ENCODE measurements at places on chromosomes 12 and 14.
A peak's percentile ranks its signal among the peaks of the same experiment; 100 is the strongest.

DNA sequence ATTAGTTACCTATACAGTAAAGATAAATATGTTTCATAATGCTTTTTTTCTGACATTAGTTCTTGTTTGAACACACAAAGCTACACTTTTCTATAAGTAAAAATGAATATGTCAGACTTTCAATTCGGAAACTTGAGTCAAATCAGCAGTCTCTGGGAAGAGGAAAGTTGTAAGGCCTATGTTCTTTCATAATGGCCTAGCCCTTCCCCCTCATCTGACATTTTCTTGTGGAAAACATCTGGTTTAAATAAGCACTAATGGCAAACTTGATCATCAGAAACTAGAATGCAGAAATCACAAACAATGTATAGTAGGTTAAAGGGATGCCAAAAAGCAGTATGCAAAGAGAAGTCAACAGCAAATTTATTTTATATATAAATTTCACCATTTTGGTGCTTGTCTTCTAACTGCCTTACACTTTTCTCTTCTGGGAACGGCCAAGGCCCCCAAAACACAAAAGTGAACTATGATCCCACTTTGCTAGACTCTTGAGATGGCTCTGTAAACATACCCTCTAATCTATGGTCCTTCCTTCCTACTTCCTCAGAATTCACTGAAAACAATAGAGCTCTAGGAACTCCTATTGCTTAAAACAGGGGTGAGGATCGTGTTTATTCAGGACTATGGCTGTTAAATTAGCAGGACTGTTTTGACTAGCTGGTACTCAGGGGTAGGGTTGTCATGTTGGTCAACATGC, 444.1 kb downstream of the RAD51B start:
- H3K4me1 ChIP-seq: peaks cover 68% of the 10 kb centered on the region
- DNase-seq: no peak
- H3K36me3 ChIP-seq: peaks cover 1% of the 10 kb centered on the region

DNA sequence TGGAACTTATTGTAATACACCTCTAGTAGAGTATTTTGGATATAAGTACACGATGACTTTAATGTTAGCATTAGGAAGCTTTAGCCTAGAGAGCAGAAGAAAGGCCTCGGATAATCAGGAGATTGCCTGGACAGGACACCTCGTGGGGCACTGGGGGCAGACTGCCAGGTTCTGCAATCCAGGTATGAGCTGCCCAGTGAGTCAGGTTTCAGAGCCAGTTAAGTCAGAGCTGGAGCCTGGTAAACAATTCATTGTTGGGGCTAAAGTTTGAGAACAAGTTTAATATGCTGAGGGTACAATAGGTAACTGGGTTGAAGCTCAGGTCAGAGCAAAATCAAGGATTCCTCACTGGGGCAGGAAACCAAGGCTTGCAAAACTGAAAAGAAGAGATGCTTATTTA, 107.4 kb downstream of the RERGL start:
- no peak for DNase-seq
- H3K4me3 ChIP-seq: no peak overlapping the region
- H3K27me3 ChIP-seq: no peaks in the 10 kb centered on the region
- H3K4me1 ChIP-seq: no peaks in the 10 kb centered on the region

DNA sequence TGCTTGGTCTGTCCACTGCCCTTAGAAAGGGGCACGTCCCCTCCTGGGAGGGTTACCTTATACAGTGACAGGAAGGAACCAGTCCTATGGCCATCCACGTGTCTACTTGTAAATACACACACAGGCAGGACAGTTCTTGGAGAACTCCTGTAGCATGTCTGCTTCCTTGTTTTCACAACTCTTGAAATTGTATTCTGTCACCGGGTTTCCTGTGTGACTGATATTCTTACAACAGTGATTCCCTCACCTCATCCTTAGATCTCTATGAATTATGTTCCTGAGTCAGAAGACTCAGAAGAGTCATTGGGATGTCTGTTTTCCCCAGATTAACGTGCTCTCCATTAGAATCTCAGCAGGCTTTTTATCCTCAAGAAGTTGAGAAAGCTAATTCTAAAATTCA, 44.1 kb upstream of the DYNC1H1 start:
- no peak overlapping the region for H3K4me3 ChIP-seq
- peaks cover 16% of the 10 kb centered on the region for H3K36me3 ChIP-seq
- H3K4me1 ChIP-seq: no peaks in the 10 kb centered on the region

DNA sequence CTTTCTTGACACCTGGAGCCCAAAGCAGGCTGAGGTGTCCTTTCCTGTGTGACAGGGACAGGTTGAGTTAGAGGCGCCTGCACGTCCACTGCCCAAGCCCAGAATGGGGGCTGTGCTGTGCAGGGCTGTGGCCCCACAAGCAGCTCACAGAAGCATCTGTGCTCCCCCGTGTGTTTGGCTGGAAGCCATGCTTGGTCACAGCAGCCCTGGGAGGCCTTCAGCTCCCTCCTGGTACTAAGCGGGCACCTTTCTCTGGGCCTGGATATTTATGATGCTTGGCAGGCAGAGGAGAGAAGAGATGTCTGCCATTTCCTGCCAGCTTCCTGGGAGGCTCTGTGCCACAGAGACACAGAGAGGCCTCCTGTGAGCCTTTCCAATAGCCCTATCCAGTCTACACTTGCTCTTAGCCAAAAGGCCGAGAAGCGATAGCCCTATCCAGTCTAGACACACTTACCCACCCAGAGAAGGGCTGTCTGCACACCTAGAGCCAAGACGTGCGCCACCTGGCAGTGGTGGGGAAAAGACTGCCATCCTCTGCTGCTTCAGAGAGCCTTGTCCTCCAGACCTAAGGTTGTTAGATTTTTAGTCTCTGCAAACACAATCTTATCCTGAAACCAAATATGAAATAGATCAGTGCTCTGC, 117.4 kb downstream of the GCH1 start:
- no peak overlapping the region for H3K4me3 ChIP-seq
- H3K4me1 ChIP-seq: peaks cover 10% of the 10 kb centered on the region
- no peak overlapping the region for H3K27ac ChIP-seq

- H3K27ac ChIP-seq: no peak overlapping the region
- H3K4me1 ChIP-seq: no peaks in the 10 kb centered on the region
Measured at GRCh38 chr14:36741858-36742257, 80.2 kb downstream of the PAX9 start.

- H3K4me3 ChIP-seq: no peak overlapping the region
- H3K27me3 ChIP-seq: peaks cover 9% of the 10 kb centered on the region
- no peaks in the 10 kb centered on the region for H3K36me3 ChIP-seq
- H3K27ac ChIP-seq: no peak overlapping the region
- H3K4me1 ChIP-seq: no peaks in the 10 kb centered on the region
- DNase-seq: no peak
Measured at GRCh38 chr12:75623631-75624154, 112.3 kb upstream of the KRR1 start.

GRCh38 chr12:75812271-75813018, 219.1 kb downstream of the PHLDA1 start:
- H3K27ac ChIP-seq: no peak overlapping the region
- no peaks in the 10 kb centered on the region for H3K36me3 ChIP-seq
- H3K27me3 ChIP-seq: peaks cover 4% of the 10 kb centered on the region
- H3K4me3 ChIP-seq: no peak overlapping the region
- H3K4me1 ChIP-seq: peaks cover 31% of the 10 kb centered on the region

DNA sequence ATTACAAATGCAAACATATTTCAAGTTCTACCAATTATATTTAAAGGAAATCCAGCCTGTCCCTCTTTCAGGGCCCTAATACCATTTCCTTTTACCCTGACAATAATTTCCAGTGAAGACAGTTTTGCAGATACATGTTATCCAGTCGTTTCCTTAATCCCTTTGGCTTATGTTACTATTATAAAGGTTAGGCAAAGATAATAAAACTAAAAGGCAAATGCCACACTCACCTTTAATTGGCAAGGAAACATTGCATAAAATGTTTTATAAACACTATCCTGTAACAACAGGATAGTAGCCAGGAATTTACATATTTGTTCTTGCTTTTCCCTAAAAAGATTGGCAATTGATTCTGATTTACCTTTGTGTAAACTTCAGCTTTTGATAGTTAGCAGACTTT, 168.7 kb downstream of the AEBP2 start:
- no peaks in the 10 kb centered on the region for H3K4me1 ChIP-seq
- H3K27ac ChIP-seq: no peak overlapping the region
- DNase-seq: no peak
- no peak overlapping the region for H3K4me3 ChIP-seq
- no peaks in the 10 kb centered on the region for H3K27me3 ChIP-seq

DNA sequence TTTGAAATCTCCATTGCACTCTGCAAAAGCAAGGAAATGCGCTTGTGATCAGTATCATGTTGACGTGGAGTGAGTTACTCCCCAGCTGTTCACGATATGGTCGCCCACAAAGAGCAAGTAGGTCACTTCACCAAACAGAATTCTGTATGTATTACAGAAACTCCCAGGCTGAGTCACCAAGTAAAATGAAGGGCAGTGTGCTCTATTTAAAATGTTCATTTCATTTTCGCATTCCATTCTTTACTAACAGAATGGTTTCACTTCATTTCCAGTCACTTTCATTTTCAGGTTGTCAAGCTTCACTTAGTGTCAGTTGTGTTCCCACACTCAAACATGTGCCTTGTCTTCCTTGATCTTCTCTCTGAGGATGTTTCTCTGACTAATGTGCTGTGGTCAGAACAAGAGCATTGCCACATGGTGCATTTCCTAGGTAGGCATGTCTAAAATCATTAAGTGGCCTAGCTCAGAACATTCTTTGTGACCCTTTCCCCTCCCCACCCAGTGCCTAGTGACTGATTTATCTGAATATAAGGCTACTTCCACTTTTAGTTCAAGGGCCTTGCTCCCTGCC, 391.2 kb downstream of the RAD51B start:
- peaks cover 72% of the 10 kb centered on the region for H3K4me1 ChIP-seq
- peak; percentile 47 for DNase-seq
- no peaks in the 10 kb centered on the region for H3K36me3 ChIP-seq
- H3K4me3 ChIP-seq: peak overlapping the region; percentile 56
- H3K27ac ChIP-seq: peak overlapping the region; percentile 80

DNA sequence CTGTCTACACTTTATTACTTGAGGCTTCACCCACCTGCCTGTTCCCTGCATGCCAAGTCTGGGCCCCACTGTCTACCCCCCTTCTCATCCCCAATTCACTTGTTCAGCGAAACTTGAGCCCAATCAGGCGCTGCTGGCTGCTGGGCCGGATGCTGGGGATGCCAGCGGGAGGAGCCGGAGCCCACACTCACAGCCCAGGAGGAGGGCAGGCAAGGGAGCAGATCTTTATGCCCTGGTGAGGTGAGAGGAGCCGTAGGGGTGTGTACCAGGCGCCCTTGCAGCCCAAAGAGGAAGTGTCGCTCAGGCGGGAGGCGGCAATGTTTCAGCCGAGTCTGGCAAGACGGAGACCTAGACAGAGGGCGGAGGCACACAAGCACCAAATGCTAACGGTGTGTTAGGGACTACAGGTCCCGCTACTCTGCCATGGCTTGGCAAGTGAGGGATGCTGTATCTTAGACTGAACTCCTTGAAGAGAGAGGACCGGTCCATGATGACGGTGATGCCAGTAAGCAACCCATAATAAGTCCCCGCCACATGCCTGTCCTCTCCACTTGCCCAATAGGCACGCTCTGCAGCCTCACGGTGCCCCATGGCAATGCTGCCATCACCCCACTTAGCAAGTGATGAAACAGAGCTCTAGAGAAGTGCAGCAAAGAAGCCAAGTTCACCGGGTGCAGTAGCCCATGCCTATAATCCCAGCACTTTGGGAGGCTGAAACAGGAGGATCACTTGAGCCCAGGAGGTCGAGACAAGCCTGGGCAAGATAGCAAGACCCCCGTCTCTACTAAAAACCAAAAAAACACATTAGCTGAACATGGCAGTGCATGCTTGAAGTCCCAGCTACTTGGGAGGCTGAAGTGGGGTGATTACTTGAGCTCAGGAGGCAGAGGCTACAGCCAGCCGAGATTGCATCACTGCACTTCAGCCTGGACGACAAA, 41.6 kb downstream of the LRRC74A start:
- peak; percentile 25 for DNase-seq
- no peaks in the 10 kb centered on the region for H3K27me3 ChIP-seq
- H3K36me3 ChIP-seq: no peaks in the 10 kb centered on the region
- H3K4me3 ChIP-seq: no peak overlapping the region
- peaks cover 30% of the 10 kb centered on the region for H3K4me1 ChIP-seq

DNA sequence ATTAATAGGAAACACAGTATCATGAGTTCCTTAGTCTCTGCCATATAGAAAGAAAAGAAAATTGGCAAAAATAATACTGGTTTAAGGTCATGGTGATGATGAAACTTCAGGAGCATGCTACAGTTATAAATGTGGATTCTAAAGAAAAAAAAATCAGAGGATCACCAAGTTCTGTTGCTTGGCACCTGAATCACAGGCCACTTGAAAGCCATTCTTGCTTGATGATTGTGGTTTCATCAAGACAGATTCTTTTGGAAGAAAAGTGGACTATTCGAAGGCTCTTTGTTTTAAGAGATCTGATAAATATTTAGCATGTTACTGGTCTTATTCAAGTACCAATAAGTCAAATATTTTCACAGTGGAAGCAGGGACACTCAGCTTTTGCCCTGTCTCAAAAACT, 148.9 kb downstream of the SAMD4A start:
- H3K4me3 ChIP-seq: no peak overlapping the region
- no peak for DNase-seq
- H3K27me3 ChIP-seq: peaks cover 8% of the 10 kb centered on the region

DNA sequence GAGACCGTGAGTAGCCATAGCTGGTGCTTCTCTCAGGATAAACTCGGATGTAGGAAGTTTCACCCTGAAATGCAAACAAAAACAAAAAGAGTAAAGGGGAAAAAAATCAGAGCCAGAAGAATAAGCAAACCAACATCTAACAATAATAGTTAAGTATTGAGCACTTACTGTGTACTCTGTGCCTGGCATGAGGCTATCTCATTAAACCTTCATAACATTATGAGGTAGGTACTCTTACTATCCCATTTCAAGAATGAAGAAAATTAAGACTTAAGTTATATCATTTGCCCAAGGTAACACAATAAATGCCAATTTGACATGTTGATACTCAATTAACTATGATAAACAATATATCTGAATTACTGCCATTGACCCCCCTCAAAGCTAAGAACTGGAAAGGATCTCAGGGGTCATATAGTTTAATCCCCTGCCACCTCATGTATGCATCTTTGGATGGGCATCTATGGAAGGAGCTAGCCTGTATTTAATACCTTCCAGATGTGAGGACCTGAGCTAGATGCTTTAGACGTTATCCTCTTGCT, 7.4 kb downstream of the SRSF9 start:
- no peaks in the 10 kb centered on the region for H3K27me3 ChIP-seq
- peaks cover 67% of the 10 kb centered on the region for H3K36me3 ChIP-seq
- H3K4me1 ChIP-seq: peaks cover 19% of the 10 kb centered on the region
- no peak overlapping the region for H3K4me3 ChIP-seq
- DNase-seq: no peak

Measured in activated naive CD8-positive, alpha-beta T cell treated with anti-CD3 and anti-CD28 coated beads, Interleukin-2, amount 50 U/mL, for 24 hours (primary cell).